Daoy (cell line): ENCODE measurements at places on chromosomes 11 and 22.

DNA sequence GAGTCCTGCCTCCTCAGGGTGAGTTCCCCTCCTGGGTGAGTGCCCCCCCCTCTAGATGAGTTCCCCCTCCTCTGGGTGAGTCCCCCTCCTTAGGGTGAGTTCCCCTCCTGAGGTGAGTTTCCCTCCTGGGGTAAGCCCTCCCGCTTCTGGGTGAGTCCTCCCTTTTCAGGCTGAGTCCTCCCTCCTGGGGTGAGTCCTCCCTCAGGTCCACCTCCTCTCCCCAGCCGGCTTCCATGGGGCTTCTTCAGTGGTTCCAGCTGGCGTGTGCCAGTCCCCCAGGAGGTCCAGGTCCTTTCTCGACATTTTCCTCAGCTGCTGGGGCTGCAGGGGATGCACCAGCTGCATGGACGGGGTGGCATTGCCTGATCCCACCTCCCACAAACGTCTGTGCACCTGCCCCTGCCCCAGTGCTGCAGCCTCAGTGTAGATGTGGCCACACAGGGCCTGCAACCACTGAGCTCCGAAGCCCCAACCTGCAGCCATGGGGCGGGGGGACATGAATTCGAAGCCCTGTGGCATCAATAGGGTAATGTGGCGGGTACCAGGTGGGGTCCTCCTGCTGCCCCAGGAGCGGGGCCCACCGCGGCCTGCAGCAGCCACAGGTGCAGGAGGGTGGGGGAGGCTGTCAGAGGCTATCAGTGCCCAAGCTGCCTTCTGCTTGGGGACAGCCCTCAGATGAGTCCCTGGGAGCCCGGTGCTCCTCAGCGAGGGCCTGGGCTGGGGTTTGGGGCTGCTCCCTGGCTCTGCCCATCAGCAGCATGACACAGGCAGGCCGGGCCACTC is 101.3 kb upstream of the FGF3 start:
- DNase-seq = no peak

- no peak for DNase-seq
These were observed 5.2 kb downstream of the C22orf31 start for GRCh38 chr22:29056472-29056871.

DNA sequence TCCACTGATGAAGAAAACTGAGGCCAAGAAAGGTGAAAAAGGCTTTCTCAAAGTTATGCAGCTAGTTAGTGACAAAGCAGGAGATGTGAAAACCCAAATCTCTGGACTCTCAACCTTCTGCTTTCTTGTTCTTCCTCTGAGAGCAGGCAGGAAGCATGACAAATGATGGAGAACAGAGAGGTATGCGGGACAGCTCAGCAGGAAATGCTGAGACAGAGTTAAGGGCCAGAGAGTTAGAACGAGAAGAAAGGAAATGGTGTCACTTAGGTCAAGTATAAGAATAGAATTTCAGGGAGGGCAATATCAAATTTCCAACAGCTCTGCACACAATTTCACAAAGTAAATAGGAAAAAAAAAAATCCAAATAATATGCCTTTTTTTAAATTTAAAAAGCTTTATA is 67.6 kb upstream of the ARHGAP42 start:
- peak; percentile 49 for DNase-seq

DNA sequence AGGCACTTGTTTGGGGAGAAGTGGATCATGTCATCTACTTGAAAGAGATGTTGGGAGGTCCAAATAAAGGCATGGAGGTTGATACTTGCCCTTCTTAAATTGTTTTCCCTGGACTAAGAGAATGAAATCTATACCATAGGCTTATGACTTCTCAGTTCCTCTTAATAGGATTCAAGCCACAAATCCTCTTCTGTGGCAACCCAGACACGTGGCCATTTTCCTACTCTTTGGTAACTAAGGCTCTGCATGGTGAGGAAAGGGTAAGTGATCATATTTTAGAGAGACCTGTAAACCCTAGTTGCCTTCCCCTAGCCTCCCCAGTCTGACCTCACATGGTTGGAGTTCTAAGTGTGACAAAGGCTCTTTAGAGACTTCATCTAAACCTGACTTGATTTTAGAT is 72.9 kb upstream of the CD44 start:
- no peak for DNase-seq

- no peak for DNase-seq
These were observed at the start of gene CTSW for GRCh38 chr11:65879617-65880016. Gene CTSW (plus strand): TSS chr11:65879837. CDS start chr11:65879855, 18 bp downstream.
